Mesothelial cell of epicardium (in vitro differentiated cells): ENCODE measurements at places on chromosomes 5 and 9.

- DNase-seq = no peak
Measured at GRCh38 chr9:71687676-71688075, 80.6 kb downstream of the CEMIP2 start.

GRCh38 chr5:131466171-131466766 is 168.8 kb downstream of the RAPGEF6 start:
- no peak for DNase-seq

DNA sequence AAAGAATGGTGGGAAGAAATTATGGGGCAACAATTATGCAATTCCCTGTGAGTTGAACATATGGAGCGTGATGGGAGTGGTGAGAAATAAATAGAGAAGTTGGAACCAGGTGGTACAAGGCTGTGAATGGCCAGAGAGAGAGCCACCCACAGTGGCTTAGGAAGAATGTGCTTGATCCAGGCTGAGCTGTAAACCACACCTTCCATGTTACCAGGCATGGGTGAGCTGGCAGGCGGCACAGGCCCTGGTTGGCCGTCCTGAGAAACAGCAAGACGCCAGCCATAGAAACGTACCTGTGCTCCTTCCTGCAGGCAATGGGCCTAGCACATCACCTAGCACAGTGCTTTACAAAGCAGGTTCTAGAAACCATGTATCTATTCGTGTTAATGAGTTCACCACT is 74.3 kb downstream of the EPB41L4B start:
- no peak for DNase-seq

DNA sequence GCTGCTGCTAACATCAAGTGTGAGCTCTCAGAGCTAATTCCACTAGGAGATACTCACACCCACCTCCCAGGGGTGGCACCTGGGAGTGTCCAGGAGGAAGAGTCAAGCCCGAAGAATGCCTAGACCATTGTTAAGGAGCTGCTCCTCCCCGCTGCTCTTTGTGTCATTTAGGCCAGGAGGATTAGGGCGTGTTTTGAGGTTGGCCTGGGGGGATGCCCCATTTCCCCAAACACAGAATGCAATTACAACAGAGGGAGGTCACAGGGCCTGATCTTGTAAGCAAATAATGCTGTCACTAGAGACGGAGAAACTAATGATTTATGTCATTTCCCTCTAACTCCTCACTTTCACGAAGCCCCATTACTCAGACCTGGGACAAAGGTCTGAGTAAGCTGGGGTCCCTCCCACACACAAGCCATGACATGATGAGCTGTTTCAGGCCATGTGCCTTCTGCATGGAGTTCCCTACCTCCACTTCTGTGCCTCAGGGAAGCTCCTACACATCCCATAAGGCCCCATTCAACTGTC is 312.5 kb downstream of the ACTL7B start:
- no peak for DNase-seq

GRCh38 chr5:76617675-76618074 is 5.5 kb downstream of the F2RL2 start:
- no peak for DNase-seq

- DNase-seq = no peak
Measured at GRCh38 chr9:38619556-38620447, 594 bp downstream of the ANKRD18A start.

DNA sequence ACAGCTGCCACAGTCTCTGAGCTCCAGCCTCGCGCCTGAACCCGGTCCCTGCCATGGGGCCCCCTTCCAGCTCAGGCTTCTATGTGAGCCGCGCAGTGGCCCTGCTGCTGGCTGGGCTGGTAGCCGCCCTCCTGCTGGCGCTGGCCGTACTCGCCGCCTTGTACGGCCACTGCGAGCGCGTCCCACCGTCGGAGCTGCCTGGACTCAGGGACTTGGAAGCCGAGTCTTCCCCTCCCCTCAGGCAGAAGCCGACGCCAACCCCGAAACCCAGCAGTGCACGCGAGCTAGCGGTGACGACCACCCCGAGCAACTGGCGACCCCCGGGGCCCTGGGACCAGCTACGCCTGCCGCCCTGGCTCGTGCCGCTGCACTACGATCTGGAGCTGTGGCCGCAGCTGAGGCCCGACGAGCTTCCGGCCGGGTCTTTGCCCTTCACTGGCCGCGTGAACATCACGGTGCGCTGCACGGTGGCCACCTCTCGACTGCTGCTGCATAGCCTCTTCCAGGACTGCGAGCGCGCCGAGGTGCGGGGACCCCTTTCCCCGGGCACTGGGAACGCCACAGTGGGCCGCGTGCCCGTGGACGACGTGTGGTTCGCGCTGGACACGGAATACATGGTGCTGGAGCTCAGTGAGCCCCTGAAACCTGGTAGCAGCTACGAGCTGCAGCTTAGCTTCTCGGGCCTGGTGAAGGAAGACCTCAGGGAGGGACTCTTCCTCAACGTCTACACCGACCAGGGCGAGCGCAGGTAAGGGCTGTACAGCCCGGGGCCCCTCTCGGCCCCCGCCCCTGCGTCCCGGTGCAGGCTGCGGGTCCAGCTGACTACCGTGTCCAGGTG is 509 bp downstream of the LVRN start:
- DNase-seq = peak; percentile 43

GRCh38 chr9:20207176-20207575 is 415.1 kb downstream of the MLLT3 start:
- no peak for DNase-seq

GRCh38 chr5:54803471-54804011 is 181.9 kb downstream of the ESM1 start:
- no peak for DNase-seq

GRCh38 chr5:122471752-122472061 is 159.7 kb downstream of the SNCAIP start:
- no peak for DNase-seq

- no peak for DNase-seq
Measured at GRCh38 chr9:128225770-128226411, 22.7 kb downstream of the DNM1 start.

GRCh38 chr5:171785517-171785916 is at the start of gene SMIM23:
TSS of gene SMIM23 (plus strand) at chr5:171785817. CDS start at chr5:171785872, 55 bp downstream.
- DNase-seq = no peak

- DNase-seq = no peak
Measured at GRCh38 chr5:150901446-150901845, 3.3 kb downstream of the ZNF300 start.

DNA sequence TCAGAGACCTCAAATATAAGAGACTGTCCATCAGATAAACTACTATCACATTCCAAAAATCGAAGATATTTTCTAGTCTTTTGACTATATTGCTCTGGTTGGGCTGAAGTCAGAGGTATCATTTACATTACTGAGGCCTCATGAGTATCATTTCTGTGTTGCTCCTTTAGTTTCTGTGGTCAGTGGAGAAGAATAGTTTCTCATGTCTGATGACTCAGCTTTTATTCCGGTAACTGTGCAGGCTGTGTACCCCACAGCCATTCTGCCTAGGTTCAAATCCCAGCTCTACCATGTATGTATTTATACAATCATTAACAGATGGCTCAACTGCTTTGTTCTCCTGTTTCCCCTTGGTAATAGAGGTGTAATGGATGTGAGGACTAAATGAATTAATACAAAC is 179.3 kb downstream of the ALDH1A1 start:
- no peak for DNase-seq

GRCh38 chr5:96427824-96428223 is 5.2 kb downstream of the PCSK1 start:
- no peak for DNase-seq

GRCh38 chr5:127068493-127069214 is 4.6 kb downstream of the C5orf63 start:
- DNase-seq = no peak

DNA sequence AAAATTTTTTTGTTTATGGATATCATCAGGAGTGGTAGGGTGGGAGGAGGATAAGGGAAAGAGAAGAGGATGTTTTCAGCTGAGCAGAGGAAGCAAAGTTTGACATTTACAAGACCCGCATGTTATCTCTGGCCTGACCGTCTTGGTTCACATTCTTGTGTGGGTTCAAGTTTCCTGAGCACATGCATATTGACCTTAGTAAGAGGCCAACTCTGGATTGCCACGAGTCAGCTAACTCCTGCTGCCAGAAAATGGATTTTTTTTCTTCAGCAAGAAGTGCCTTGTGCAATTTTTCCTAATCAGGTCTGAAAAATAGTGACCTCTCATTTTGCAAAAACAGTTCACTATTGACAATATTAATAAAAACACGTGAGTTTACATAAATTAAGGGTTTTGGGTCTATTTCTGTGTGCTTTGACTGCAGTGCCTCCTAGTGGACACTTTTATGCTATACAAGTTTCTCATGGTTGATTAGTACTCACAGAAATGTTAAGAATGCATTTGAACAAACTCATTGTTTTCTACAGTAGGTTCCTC is 27.1 kb upstream of the BASP1 start:
- DNase-seq = no peak

GRCh38 chr9:3696368-3696767 is 170.6 kb upstream of the RFX3 start:
- DNase-seq = no peak

DNA sequence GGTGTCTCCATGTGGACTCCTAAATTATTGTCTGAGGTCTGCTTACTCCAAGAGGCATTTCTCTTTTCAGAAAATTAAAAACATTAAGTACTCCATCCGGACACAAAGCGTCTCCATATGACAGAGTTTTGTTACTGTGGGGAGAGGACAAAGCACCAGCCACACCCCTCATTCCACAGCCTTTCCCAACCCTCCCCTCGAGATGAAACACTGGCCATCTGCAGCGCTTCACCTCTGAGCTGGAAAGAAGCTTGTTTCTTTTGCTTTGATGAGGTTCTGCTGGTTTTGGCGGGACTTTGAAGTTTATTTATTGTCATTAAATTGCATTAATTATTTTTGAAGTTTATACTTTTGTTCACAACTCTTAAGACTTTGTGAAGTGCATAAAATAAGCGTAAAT is 27.6 kb upstream of the NKD2 start:
- DNase-seq = no peak

- no peak for DNase-seq
Measured at GRCh38 chr5:1974501-1975405, 92.0 kb upstream of the IRX4 start.

DNA sequence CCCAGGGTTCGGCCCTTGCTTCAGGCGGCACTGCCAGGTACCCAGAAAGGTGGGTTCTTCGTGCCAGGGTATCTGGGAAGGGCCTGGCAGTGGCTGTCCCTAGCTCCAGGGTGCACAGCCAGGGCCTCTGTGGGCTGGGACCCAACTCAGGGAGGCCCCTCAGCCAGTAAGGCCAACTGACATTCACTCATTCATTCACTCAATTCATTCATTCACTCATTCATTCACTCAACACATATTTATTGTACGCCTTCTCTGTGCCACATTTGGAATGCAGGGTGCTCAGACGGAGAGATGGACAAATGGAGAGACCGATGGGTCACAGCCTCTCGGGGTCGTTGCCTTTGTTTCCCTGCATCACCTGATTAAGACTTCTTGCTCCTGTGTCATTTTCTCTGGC is 154.9 kb downstream of the GAPVD1 start:
- no peak for DNase-seq

DNA sequence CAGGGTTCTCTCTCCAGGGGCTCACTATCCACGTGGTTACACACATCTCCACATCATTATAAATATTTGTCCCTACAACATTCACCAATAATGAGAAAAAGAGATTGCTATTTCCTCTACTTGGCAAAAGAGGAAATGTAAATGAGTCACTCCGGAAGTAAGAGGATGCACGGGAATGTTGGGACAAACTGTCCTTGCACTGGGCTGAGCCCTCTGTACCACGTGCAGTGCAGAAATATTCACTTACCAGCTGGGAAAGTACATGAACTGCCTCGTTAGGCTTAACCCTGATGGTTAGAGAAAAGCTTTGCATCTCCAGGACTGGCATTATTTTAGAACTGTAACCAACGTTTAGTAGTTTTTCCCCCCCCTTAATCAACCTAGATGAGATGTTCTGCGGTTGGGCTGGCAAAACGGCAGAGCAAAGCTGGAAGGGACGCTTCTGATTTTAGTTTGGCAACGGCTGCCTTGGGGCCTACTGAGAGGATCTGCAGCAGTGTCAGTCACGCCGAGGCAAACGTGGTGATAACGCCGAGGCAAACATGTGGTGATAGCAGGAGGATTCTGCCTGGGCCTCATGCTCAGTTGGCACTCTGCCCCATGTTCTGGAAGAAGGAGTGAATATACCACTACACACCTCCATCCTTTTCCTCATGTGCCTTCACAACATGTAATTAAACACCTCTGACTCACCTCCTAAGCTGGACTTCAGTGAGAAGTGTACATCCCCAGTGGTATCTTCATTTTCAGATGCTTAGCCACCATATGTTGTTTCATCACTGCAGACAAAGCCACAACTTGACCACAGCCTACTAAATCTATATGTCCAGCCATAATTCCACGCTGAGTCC is 661.4 kb upstream of the KLF4 start:
- no peak for DNase-seq

DNA sequence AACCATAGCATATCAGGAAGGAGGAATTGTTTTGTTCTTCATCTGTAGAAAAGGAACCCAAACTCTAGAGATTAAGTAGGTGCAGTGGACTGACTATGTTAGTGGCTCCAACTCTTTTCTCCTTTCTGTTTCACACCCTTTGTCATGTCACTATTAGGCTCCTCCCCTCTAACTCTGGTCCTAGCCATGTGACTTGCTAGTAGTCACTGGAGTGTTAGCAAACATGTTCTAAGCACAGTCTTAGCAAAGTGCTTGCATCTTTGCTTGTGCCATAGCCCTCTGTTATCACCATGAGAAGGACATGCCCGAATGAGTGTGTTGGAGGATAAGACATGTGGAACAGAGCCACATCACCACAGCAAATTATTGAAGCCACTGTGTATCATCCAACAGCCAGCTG is 55.4 kb upstream of the PPP3R2 start:
- DNase-seq = no peak

- DNase-seq = no peak
Measured at GRCh38 chr9:99076030-99076429, 28.9 kb upstream of the TGFBR1 start.
